Progenitor cell of endocrine pancreas (in vitro differentiated cells): ENCODE measurements at places on chromosomes 7 and 10.

- DNase-seq, result no peak
Observed at GRCh38 chr7:108046952-108047506, 44.1 kb upstream of the LAMB1 start.

DNA sequence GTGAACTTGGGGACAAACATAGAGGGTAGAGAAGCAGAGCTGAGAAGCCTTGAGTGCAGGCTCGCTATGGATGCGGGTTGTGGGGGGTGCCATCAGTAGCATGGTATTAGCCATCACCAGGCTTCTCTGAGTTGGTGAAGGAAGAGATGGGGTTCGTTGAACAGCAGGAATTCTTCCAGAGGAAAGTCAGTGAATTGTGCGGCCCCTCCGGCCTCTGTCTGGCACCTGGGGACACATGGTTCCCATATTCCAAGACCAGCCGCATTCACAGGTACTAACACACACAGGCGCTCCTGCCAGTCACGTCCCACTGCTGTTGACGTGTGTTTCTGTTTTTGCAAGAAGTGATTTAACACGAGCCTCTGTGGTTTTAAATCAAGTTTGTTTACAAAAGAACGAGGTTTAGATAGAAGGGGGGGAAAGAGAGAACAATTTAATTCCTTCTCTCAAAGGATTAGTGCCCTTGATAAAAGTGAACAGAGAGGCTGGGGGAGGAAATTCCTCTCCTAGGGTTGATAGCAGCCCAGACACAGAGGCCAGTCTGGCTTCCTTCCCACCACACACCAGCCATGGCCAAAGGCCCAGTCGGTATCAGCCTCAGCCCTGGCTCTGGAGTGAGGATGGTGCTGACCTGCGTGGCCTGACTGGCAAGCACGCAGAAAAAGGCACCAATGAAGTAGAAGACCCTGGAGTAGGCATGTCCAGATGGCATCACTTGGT lies 252.6 kb upstream of the IGFBP3 start:
- DNase-seq, result no peak

DNA sequence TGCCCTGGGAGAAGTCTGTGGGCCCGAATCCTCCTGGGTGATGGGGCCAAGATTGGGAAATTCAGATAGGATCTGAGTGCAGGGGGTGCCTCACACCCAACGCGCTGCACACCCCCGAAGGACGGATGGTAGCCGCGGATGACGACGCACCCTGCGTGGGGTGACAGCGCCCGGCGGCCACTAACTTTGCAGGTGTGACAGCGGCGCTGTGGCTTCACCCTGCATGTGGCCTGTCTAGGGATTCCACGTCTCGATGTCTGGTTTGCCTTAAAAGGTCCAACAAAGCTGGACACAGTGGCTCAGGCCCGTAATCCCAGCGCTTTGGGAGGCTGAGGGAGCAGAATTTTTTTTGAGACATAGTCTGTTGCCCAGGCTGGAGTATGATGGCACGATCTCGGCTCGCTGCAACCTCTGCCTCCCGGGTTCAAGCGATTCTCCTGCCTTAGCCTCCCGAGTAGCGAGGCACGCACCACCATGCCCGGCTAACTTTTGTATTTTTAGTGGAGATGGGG lies 18.6 kb downstream of the ADAP1 start:
- no peak for DNase-seq

DNA sequence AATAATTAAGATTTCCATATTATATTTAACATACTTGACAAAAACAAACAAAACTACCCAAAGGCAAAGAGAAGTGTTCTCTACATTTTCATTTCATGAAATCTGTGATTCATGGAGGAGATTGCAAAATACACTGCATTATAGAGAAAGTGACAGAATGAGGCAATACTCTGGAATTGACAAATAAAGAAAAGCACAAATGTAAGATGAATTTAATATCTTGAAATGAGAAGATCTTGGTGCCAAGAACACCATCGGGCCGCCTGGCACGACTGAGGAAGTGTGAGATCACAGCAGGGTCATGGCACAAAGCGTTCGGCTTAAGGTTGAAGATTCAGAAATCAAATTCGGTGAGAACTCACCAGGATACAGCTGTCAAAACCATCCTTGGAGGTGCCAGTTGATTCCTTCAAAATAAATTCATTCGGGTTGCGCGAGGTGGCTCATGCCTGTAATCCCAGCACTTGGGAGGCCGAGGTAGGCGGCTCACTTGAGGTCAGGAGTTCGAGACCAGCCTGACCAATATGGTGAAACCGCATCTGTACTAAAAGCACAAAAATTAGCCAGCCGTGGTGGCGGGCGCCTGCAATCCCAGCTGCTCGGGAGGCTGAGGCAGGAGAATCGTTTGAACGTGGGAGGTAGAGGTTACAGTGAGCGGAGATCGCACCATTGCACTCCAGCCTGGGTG lies 174.0 kb upstream of the PFKP start:
- DNase-seq, result no peak

- no peak for DNase-seq
Observed at GRCh38 chr7:8115547-8116402, 146.2 kb downstream of the ICA1 start.

GRCh38 chr7:139304517-139304916 lies 36.6 kb upstream of the FMC1 start:
- no peak for DNase-seq

DNA sequence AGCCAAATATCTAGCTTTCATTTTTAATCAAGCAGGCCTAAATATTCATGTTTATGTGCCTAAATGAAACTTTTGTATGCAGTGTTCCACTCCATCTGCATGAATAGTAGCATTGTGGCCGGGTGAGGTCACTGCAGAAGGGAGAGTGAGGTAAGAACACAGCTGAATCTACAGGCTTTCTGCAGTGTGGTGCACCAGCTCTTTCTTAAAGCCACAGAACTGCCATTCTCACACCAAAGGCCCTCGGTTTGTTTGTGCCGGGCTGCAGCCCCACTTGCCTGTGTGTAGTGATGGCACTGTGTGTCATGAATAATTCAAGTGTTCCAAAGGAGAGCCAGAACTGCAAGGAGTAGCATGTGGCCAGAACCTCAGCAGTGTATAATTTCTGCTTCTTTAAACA lies 204.1 kb downstream of the TRIL start:
- DNase-seq, result no peak

- DNase-seq, result no peak
Observed at GRCh38 chr10:43815181-43815885, 166.7 kb upstream of the ZNF32 start.

- DNase-seq, result no peak
Observed at GRCh38 chr10:24462889-24463552, 254.1 kb downstream of the KIAA1217 start.

GRCh38 chr7:123169065-123169464 lies 30.7 kb downstream of the SLC13A1 start:
- DNase-seq, result no peak
